Activated CD8-positive, alpha-beta memory T cell treated with anti-CD3 and anti-CD28 coated beads for 48 hours (primary cell): ENCODE measurements at places on chromosomes 16 and 17.

DNA sequence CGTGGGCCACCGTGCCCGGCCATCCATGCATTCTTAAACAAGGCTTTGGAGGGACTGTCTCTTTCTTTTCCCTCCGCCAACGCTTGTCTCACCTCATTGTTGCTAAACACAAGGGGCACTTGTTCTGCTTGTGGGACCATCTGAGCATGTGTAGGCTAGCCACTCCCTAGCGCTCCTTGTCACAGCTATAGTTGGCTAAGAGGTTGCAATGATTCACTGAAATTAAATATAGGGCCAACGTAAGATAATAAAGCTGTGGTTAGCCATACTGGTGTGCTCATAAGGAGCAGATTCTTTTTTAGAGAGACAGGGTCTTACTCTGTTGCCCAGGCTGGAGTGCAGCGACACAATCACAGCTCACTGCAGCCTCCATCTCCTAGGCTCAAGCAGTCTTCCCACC is 41.2 kb downstream of the KIAA0513 start:
- no peak for DNase-seq

DNA sequence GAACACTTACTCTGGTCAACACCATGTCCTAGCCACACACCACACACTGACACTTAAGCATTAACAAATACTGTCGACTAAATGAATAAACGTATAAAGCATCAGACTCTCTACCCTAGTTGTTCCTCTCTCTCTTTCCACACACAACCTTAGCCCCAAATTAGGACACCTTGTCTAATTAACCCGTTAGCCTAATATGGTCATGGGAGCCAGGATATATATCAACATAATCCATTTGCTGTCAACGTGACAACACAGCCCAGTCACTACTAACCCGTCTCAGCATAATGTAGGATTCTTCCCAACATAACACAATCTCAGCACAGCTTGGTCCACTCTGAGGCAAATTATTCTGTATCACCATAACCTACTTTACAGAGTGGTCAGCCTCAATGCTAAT is 2.2 kb downstream of the DVL2 start:
- no peak for DNase-seq

GRCh38 chr16:73506568-73507056 is 458.7 kb upstream of the ZFHX3 start:
- no peak for DNase-seq

DNA sequence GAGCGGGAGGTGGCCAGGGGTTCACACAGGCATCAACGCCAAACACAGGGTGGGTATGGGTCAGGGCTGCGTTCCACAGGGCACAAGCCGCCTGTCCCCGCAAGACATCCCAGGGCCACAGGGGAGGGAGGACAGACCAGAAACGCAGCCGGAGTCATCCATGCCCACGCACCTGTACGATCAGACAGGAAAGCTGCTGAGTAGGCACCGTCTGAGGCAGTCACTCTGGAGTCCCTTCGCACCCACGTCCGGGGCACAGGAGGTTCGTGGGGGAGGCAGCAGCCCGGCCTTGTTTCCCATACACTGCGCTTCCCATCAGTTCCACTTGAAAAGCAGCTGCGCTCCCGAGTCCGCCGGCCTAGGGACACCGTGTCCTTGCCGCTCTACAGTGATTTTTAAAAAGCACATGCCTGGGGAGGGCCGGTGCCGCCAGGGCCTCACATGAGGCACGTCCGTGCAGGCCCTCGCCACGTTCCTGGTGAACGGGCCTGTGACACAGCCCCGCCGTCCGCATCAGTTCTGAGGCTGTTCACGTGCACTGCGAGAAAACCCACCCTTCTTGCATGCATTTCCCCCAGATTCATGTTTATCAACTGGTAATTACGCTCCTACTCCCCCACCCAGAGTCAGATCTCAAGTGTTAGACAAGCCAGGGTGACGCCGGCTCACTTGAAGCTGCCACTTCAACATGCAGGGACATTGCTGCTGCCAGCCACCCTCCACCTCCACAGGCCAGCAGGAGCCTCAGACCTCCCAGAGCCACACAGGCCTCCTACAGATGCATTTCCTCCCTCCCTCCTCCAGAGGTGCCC is 34.8 kb downstream of the WDR45B start:
- DNase-seq: no peak

DNA sequence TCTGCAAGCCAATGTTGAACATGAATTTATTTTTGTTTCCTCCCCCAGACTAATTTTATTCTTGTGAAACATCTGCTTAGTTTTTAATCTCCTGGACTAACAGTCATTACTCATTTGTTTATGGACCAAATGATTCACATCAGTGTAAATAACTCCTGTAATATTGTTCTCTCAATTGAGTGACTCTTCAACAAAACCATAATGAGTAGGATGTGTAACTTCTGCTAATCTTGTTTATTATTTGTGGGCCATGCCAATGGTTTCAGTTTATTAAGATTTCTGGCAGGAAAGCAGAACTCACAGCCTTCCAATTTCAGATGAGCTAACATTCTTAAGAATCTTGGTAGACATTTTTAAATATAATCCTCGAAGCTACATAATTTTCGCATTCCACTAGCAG is 1216.3 kb upstream of the GOT2 start:
- DNase-seq: no peak

GRCh38 chr17:6077752-6078151 is 7.6 kb downstream of the WSCD1 start:
- DNase-seq: no peak

GRCh38 chr17:29710891-29711418 is 88.2 kb upstream of the CORO6 start:
- DNase-seq: no peak

- no peak for DNase-seq
These were observed 1.7 kb downstream of the CMTM3 start for GRCh38 chr16:66605979-66606751.

DNA sequence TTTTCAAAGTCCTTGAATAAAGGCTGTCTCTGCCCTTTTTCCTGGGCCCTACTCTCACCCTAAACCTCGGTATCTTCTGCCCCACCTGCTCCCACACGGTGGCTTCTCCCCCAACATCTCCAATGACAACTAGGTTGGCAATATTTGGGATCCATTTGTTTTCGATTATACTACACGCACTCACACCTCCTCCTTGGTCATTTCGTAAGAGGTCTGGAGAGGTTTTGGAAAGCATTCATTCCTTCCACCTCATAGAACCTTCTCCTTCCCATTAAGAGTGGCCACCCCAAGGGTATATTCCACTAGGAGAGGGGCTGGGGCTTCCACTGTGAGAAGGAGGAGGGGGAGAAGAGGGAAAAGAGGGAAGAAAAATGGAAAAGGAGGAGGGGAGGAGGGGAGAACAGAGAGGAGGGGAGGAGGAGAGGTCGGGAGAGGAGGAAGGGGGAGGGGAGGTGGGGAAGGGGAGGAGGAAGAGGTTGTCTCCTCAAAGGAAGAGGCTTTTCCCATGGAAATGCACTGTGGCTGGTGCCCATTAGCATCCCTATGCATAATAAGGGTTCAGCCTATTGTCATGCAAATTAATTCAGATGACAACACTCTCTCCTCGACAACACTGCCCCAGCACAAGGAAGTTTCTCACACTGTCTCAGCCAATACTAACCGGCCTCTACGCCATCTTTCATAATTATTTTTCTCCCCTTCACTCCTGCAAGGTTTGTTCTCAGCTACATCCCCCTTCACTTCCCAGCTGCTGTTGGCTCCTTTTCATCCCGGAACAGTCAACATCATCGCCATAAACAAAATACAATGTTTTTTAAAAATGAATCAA is 30.0 kb downstream of the SOX9 start:
- no peak for DNase-seq
